HT1080 (cell line): ENCODE measurements at places on chromosomes 3 and 15. TPM values are rescaled to one million over a fixed set of nuclear protein-coding genes. Genes with fewer than 3 reads are reported as not detected.

DNA sequence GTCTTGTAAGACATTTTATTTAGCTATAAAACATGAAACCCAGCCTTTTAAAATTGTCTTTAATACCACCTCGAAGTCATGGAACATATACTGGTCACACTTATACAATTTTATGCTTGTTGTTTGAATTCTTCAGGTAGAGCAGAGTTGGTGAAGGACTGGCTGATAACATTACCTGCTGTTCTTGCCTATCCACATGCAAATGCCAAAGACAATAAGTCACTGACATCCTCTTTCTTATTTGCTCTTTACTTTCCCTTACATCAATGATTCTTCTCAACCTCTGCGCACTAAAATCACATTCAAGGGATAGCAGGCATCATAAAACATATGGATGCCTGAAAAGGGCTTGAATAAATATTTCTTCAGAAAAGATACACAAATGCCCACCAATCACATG lies 392.5 kb upstream of the ATP11B start:
- no peak for DNase-seq

- DNase-seq, result no peak
Observed at GRCh38 chr3:95246413-95246812, 1183.6 kb downstream of the NSUN3 start.

GRCh38 chr3:35946854-35947515 lies 307.7 kb downstream of the ARPP21 start:
- no peak for DNase-seq

DNA sequence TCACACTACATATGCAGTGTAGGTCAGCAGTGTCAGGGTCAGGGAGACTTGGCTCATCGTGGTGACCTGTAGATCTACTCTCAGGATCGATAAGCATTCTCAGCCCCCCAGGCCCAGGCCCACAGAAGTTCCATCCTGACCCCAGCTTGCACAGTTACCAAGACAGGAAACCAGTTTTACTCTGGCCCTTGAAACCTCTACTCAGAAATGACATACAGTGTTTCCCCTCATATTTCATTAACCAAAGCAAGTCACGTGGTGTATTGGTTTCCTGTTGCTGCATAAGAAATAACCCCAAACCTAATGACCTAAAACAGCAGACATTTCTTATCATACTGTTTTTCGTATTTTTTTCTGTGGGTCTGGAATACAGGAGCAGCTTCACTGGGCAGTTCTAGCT lies 242.2 kb downstream of the SLCO3A1 start:
- DNase-seq, result no peak

- no peak for DNase-seq
Observed at GRCh38 chr3:14795996-14796395, 22.8 kb upstream of the FGD5 start.

Gene RBP2
- not detected in 2 replicates for total RNA-seq

Gene NFKBIZ
- 13.3 and 15.8 TPM in 2 replicates for total RNA-seq
